ENCODE measurements at places on chromosomes 6 and 20. TPM values are rescaled to one million over a fixed set of nuclear protein-coding genes. Genes with fewer than 3 reads are reported as not detected.

Gene FNDC11
- 1.1 TPM for total RNA-seq

GRCh38 chr6:13283331-13283730 is 45.0 kb downstream of the TBC1D7 start:
- DNase-seq, result no peak

Gene EBF4
- 9.7 TPM for total RNA-seq

Gene RAET1L
- 1.8 TPM for total RNA-seq

Gene RUNX2
- total RNA-seq, result 11.0 TPM

Gene MLN
- not detected for total RNA-seq

Gene LRRC73
- not detected for total RNA-seq

Gene CYP24A1
- total RNA-seq, result 0.04 TPM

GRCh38 chr6:70622461-70622860 is 45.2 kb upstream of the SMAP1 start:
- DNase-seq, result no peak

DNA sequence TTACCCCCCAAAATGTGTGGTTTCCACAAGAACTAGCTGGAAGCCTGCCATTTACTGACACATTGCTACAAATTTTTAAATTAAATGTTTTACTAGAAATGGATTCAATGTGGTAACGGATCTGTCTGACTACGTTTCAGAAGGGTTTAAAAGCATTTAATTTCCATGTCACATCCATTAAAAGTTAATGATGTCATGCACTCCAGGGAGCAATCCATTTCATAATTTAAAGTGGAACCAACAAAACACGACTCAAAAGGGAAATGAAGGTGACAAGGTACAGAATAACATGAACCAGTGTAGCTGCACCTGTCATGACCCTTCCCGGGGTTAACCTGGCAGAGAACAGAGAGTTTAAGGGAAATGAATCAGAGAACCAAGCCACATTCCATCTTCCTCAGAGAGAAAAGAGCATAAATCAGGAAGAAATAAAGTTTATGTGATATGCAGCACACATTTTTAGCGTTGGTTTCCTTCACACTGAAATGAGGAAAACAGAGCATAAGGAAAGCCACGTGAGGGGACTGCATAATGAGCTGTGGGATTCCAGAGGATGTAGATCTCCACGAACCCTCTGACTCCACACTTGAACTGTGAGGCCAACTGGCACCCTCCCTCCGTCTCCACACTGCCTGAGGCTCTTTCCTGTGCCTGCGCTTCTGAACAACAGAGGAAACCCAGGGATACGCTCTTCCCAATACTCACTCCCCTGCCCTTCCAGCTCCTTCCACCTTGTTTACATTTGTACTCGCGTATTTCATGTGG is 170.3 kb upstream of the AHI1 start:
- no peak for DNase-seq

Gene CLPSL2
- total RNA-seq, result not detected

Gene GOPC
- 20.0 TPM for total RNA-seq

- DNase-seq, result no peak
Measured at GRCh38 chr20:62558779-62559178, 83.0 kb upstream of the GATA5 start.

- peak; percentile 29 for DNase-seq
Measured at GRCh38 chr6:57021086-57021720, 25.3 kb upstream of the KIAA1586 start.

DNA sequence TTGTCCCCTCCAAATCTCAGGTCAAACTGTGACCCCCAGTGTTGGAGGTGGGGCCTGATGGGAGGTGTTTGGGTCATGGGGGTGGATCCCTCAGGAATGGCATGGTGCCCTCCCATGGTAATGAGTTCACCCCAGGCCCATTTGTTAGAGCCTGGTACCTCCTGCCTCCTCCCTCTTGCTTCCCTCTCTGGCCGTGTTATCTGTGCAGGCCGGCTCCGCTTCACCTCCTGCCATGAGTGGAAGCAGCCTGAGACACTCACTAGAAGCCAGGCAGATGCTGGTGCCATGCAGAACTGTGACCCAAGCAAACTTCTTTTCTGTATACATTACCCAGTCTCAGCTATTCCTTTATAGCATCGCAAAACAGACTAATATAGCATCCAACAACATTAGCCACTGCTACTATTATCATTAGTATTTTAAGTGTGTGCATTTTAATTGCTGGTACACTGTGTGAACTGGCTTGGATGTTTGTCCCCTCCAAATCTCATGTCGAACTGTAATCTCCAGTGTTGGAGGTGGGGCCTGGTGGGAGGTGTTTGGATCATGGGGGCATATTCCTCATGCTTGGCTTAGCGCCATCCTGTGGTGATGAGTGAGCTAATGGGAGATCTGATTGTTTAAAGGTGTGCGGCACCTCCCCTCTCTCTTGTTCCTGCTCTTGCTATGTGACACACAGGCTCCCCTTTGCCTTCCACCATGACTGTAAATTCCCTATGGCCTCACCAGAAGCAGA is 12.2 kb upstream of the OSER1 start:
- DNase-seq, result no peak

DNA sequence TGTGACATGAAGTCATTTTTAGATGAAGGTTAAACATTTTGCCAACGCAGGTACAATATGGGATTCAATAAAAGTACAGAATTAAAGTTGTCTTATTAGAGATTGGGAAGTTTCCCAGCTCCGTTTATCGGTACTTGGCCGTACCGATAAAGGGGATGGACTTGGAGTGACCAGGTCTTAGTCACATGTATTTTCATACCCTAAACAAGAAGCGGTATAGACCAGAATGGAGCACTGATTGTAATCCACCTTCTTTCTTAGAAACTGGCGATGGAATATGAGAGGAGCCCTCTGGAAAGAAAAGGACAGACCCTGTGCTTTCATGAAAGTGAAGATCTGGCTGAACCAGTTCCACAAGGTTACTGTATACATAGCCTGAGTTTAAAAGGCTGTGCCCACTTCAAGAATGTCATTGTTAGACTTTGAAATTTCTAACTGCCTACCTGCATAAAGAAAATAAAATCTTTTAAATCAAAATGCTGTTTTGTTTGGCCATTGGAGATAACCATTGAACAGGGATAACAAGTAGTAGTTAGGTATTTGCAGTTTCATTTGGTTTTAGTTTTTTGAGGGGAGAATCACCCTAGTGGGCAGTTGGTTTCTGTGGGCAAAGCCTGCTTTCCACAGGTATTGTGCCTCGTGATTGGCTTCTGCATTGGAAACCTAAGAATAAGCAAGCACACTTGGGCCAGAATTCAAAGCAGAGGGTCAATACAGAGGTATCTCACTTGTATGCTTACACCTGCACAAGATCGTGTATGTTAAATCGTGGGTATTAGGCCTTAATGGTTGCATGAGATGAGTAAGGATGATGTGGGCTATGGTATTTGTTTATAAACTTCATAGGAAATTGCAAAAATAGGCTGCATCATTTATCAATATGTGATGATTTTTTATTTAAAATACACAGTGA is 11.2 kb upstream of the ZNFX1 start:
- no peak for DNase-seq

DNA sequence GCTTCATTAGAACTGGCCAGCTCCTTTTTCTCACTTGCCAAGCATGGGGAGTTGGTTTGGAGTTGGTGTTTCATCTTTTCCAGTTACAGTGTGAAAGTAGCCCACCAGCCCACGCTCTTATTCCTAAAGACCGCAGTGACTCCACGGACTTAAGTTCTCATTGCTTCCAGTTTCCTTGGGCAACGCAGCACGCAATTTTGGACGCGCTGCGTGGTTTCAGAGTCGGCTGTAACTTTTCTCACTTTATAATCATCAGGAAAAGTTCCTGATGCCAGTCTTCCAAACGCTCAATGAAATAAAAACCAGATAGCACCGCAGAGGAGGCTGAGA is 381 bp upstream of the PEX7 start:
- DNase-seq, result no peak

DNA sequence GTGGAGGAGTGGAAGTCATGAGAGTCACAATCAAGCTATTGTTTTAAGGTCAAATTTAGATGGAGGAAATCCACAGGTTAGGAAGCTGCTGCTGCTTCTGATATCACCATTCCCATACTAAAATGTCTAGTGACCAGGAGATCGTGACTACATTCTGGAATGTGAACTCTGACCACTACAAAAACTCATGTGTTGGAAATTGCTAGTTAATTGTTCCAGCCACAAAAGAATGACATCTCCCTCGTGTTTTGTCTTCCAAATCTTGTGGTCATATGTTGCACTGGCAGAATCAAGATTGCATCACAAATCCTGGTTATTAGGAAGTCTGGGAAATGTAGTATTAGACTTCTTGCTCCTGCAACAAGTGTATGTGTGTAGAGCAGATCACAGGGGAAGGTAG is 441.9 kb downstream of the CD109 start:
- DNase-seq, result peak; percentile 42

- no peak for DNase-seq
Measured at GRCh38 chr6:33557376-33557775, 22.7 kb downstream of the BAK1 start.

DNA sequence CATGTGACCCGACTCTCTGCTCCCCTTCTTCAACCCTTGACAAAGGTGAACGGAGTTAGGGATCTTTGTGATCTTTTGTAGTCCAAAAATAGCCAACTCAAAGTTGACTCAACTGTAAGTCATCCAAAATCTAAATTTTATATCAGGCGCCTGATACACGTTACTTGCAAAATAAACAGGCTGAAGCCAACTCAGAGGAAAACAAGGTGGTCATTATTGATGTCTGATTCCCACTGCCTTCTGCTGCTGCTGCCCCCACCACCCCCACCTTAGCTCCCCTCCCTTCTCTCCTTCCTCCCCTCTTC is 13.2 kb upstream of the RNF8 start:
- DNase-seq, result no peak

DNA sequence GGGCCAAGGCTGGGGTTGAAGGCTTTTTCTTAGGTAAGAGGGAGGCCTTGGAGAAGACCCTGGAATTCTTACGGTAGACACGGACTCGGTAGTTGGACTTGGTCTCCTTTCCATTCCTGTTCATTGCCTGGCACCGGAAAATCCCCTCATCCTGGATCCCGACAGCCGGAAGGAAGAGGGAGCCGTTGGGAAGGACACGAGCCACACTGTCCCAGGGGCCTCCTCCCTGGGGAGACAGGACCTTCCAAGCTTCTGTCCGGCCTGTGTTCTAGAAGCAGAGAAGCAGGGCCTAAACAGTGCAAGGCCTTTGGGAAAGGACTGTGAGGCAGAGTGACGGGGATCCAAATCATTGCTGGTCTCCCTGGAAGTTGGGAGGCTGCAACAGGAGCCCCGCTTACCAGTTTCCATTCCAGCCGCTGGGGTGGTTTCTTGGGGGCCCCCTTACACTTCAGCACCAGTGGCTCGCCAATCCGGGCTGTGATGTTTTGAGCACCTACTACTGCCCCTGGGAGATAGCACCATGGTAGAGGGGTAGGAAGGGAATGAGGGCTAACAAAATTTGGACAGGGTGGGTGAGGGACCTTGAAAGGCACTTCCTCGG is 470 bp downstream of the AGER start:
- DNase-seq, result no peak

DNA sequence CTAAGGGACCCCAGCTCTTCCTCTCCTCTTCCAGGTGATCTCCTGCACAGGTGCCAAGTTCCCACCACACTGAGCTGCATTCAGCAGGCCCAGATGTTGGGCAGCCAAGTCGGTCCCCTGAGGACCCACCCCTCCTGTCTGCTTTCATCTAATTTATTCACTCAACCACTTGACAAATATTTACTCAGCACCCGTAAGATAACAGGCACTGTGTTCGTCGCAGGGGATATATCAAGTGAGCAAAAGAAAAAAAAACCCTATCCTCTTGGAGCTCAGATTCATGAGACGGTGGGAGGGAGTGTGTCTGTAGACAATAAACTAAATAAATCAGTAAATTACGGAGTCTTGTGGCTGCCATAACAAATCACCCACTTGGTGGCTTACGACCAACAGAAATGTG is 143.6 kb downstream of the MRPL14 start:
- DNase-seq, result no peak

Gene C2
- 0.07 TPM for total RNA-seq

- no peak for DNase-seq
Measured at GRCh38 chr20:46696791-46697279, 7.6 kb upstream of the TP53RK start.

DNA sequence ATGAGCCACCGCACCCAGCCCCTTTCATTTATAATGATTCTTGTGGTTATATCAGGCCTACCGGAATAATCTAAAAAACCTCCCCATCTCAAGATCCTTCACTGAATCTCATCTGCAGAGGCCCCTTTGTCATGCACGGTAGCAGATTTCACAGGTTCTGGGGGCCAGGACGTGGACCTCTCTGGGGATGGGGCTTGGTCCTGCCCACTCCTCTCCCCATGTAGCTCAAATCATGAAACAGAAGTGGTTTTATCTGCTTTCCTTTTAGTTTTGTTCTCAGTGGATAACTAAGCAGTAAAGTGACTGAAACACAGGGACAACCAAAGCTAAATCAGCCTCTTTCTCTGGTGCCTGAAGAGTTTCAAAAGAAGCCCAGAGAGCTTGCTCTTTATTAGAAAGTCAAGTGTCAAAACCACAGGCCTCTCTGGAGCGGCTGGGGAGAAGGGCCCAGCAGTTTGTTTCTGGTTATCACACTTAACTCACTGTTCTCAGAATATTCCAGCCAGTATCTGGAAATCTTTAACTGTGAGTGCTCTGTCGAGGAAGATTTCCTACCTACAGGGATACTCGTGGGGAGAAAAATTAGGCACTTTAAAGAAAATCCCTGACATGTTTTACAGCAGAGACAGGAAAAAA is 60.6 kb upstream of the FAM184A start:
- DNase-seq, result no peak

DNA sequence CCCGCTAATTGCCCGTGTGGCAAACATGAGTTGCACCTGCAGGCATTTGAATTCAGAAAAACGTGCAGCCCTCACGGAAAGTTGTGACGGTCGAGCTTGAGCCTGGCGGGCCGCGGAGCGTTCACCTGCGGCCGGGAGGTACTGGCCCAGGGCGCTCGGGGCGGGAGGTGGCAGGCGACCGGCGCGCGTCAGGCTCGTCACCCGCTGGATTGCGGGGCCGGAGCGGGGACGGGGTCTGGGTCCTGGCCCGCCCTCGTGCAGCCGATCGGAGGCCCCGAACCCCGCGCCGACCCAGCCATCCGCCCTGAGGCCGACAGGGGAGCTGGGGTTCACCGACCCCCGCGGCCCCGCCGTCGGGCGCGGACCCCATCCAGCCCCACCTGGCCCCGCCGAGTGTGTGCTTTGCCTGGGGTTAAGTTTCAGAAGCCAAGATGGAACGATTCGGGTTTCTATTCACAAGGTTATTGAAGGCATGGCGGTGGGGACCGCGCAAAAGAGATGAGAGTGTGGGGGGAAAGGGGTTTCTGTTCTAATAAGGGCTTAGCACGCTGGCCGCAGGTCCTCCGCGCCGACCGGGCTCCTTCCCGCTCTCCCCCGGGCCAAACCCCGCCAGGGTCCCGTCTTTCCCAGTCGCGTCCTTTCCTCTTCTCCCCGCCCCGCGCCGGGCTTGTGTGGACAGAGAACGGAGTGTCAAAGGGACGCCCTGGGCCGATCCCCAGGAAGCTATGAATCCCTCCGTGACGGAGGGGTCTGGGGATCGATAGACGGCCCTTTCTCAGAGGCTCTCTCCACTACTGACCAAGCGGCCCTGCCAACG is 1.6 kb upstream of the HEY2 start:
- DNase-seq, result no peak

Gene NQO2
- 19.2 TPM for total RNA-seq

Gene ZC3H12D
- total RNA-seq, result not detected

Data from kidney epithelial cell (primary cell).